Activated T-helper 9 cell treated with anti-CD3 and anti-CD28 coated beads, Interleukin-2, amount 50 U/mL, for 16 hours (primary cell): ENCODE measurements at places on chromosomes 12 and 14.

DNA sequence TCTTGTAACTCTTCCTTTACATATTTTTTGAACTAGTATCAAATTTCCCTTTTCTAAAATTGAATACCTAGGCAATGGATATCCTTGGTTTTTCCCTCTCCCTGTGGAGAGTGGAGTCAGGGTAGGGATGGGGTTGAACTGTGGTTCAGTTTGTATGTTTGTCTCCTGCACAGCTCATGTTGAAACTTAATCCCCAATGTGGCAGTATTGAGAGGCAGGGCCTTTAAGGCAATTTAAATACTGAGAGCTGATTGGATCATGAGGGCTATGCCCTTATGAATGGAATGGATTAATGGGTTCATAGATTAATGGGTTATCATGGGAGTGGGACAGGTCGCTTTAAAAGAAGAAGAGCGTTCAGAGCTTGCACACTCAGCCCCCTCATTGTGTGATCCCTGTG lies 127.2 kb upstream of the RGS6 start:
- DNase-seq = no peak

- DNase-seq = no peak
Measured at GRCh38 chr14:77580477-77580876, 36.0 kb downstream of the SPTLC2 start.

- no peak for DNase-seq
Measured at GRCh38 chr12:29316752-29317151, 64.2 kb downstream of the ERGIC2 start.

GRCh38 chr14:88269806-88270420 lies 53.2 kb downstream of the KCNK10 start:
- DNase-seq = no peak

DNA sequence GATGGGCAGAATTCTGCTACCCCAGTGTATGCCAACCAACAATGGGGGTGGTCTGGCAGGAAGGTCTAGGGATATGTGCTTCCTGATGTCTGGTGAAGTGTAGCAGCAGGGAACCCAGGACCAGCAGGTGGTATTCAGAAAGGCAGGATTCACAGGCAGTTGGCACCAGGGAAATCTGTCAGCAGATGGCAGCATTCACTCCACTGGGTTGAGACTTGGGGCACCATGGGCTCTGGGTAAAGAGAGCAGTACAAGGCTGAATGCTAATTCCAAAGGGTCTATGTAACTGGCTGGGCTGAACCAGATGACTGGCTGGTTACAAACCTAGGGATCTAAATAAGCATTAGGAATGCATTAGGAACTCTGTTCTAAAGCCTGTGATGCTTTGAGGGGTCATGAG lies 466.9 kb upstream of the STXBP6 start:
- DNase-seq = no peak

DNA sequence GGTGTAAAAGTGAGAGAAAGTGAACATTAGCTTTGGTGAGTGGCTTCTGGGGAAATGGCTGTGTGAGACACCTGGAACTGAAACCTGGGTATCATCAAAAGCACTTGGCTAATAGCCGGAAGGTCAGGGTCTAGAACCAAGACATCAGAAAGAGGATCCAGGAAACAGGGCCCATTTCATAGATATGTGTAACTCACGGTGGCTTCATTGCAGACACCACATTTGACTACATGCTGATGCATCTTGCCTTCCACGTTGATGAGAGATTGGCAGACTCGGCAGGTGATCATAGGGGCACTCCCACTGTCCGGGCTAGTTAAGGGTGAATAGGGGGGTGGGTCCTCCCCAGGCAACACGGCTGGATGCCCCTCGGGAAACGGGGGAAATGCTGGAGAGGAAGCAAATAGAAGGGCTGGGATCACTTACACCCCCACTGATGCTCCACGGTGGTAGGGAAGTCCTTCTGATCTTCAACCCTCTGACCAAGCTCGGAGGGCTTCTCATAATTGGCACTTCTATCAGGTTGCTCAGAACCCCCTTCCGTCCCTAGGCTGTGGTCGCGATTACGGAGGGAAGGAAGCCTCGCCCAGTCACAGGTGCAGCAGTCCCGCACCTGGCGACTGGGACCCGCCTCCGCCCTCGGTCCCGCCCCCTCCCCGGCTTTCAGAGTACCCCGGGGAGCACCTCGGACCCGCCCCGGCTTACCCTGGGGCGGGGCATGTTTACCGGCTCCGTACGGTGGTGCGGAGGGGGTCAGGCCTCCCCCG lies 593 bp downstream of the PIP4P1 start:
- DNase-seq = peak; percentile 37

- no peak for DNase-seq
Measured at GRCh38 chr12:133061954-133062353, 18.8 kb upstream of the ZNF140 start.

DNA sequence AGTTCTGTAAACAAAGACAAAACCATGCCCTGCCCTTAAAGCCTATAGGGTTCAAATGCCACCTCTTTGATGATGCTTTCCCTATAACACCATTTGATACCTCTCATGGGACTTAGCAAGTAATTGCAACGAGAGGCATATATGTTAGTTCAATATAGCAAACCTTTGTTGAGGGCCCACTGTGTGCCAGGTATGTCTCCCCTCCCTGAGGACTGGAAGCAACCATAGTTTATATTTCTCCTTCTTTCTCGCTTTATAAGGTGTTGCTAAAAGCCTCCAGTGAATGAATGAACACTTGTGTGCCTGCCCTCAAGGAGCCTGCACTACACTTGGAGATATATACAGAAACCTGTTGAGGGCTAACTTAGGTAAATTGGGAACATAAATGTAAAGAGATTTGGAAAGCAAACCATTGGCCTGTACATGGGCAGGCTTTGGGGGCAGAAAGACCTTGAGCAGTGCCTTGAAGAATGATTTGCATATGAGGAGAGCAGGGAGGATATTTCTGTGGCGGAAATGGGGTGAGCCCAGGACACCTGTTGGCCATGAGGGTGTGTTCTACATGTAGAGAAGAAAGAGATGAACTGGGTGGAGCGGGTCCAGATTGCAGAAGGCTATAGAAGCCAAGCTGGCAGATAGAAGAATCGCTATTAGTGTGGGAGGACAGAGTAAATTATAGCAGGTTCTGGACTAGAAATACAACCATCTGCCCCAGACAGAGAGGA lies 1.8 kb upstream of the CKAP4 start:
- no peak for DNase-seq

- DNase-seq = no peak
Measured at GRCh38 chr14:105600939-105601359, 74.6 kb downstream of the TMEM121 start.

DNA sequence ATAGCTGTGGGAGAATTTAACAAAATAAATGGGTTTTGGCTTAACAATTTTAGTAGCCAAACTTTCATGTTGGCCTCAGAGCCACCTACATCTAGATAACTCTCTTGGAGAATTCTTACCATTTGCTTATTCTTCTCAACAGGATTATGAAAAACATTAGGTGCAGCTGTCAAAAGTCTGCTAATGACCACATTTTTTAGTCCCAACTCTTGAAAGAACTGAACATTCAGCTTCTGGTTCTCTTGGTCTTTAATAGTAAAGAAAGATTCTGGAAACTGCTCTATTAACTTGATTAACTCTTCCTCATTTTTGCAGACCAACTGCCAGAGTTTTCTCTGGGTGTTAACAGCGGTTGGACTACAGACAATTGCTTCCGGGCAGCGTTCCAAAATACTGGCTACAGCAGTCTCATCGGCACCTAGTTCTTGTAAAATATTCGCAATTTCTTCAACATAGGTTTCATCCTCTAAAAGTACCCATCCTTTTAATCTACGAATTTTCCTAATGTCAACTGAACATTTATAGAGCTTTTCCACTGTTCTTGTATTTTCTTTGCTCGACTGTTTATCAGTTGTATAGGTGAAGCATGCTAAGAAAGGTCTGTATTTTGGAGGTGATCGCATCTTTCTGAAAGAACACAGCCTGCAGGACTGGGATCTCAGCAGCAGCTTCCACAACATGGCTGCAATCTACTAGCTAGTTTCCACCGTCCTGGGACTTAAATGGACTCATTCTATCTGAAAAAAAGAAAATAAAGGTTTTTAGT lies 8.7 kb downstream of the MTERF2 start:
- no peak for DNase-seq

DNA sequence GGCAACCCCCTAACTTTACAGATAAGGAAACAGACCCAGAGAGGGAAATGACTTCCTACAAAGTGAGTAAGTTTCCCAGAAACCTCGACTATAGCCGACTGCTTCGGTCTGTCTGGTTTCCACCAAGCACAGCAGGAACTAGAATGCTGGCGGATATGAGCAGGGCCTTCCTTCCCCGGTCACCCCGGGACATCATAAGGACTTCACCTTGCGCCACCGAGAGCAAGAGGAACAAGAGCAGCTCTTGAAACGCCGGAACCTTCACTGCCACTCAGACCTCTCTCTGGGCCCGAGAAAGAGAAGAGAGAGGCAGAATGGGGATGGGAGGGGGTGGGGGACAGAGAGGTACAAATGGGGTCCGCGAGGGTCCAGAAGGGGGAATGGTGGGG lies 29.4 kb upstream of the GPR68 start:
- no peak for DNase-seq

DNA sequence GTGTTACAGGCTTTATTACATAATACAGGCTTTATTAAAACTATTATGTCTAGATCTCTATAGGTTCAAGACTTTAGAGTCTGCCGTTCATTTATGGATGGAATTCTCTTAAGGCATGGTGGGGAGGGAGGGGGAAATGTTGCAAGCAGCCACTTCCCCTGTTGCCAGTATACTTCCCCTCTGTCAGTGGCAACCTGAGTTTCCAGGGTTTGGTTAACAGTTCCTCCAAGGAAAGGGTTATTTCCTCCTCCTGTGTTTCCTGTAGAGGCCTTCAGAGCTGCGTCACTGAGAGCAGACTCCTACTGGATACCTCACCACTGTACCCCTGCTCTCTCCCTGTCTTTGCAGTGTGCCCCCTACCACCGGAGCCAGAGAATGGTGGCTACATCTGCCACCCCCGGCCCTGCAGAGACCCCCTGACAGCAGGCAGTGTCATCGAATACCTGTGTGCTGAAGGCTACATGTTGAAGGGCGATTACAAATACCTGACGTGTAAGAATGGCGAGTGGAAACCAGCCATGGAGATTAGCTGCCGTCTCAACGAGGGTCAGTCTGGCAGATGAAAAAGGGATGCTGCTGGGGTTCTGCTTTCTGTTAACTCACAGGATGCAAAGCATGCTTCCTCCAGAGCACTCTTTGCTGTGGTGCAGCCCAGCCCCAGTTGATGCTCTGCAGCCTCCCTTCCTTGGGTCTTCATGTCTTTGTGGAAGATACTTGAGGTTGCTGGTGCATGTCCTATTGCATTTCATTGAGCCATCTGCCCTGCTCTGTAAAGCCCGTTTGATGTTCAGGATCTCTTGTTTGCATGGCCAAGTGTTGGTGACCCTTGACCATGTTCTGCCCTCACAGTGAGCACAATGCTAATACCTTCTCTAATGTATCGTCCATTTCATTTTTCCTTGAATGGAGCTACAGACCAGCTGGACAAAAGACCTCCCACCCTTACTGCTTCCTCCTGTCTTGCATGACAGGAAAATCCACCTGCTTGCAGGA lies 63.6 kb upstream of the SRSF5 start:
- no peak for DNase-seq

GRCh38 chr14:85010186-85010585 lies 519.8 kb upstream of the FLRT2 start:
- DNase-seq = no peak

- DNase-seq = no peak
Measured at GRCh38 chr12:71440345-71440762, 756 bp downstream of the LGR5 start.

- DNase-seq = no peak
Measured at GRCh38 chr14:58690801-58691516, 53.2 kb downstream of the DACT1 start.

- DNase-seq = no peak
Measured at GRCh38 chr14:78488938-78489337, 318.8 kb downstream of the NRXN3 start.

- DNase-seq = no peak
Measured at GRCh38 chr12:9702255-9702654, 30.6 kb downstream of the CLECL1 start.

- DNase-seq = no peak
Measured at GRCh38 chr12:80648881-80649280, 58.6 kb upstream of the MYF6 start.
